ENCODE measurements at places on chromosomes 12 and 14.
A peak's percentile ranks its signal among the peaks of the same experiment; 100 is the strongest.

DNA sequence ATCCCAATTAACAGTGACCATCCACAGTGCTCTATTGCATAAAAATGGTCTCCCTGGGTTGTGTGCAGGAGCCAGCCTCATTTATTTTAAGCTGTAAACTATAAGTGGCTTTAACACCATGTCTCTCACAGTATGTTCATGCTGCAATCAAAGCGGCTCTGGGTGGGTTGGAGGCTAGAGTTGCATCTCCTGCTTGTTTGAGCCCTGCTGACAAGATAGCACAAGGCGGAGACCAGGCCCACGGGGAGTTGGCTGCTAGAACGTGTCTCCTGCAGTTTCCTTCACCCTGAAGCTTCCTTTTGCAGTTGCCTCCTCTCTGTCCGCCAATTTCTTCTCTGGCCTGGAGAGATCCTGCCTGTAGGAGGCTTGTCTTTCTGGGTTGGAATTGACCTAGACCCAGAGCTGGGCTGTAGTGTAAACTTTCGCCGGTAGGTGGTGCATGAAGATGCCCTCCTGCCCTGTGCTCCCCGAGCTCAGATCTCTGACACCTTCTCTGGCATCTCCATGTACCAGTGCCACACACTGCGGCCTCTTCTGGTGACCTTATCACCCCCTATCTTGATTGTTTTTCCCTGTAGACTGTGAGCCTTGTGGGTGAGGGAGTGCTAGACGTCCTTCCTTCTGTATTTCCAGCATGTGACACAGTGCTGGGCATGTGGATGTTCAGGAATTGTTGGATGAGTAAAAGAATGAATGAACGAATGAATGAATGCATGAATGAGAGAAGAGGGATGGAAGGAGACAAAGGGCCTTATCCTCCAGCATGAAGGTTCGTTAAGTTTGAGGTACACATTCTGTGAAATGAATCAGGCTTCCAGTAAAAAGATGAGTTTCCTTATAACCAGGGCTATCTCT is 10.4 kb downstream of the OTUB2 start:
- peak; percentile 78 for DNase-seq

GRCh38 chr14:64720131-64720576 is 15.9 kb downstream of the PLEKHG3 start:
- DNase-seq = no peak

GRCh38 chr12:6044082-6044481 is 80.4 kb downstream of the VWF start:
- no peak for DNase-seq

GRCh38 chr14:68230950-68231717 is 411.6 kb downstream of the RAD51B start:
- DNase-seq = no peak

DNA sequence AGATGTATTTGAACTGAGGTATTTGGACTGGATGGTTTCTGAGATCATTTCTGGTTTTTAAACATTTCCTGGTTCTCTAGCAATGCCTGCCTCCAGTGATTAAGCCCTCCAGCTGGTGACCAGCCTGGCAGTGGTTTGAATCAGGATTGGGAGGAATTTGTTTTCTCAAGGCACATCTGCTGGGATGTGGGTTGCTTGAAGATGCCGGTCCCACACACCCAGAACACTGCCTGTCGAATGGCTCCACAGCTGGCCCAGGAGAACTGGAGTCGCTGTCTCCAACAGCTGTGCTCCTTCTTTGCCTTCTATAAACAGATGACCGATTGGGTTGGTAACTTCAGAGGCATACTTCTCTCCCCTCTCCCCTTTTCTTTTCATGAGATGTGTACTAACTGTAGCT is 258.0 kb upstream of the DDHD1 start:
- DNase-seq = no peak

- no peak for DNase-seq
Observed at GRCh38 chr14:32366986-32367385, 37.9 kb downstream of the AKAP6 start.

- no peak for DNase-seq
Observed at GRCh38 chr14:58138031-58138713, 13.8 kb downstream of the ARMH4 start.

- no peak for DNase-seq
Observed at GRCh38 chr12:67804168-67804567, 155.6 kb downstream of the DYRK2 start.

- DNase-seq = no peak
Observed at GRCh38 chr14:92549859-92550230, 36.3 kb downstream of the RIN3 start.

DNA sequence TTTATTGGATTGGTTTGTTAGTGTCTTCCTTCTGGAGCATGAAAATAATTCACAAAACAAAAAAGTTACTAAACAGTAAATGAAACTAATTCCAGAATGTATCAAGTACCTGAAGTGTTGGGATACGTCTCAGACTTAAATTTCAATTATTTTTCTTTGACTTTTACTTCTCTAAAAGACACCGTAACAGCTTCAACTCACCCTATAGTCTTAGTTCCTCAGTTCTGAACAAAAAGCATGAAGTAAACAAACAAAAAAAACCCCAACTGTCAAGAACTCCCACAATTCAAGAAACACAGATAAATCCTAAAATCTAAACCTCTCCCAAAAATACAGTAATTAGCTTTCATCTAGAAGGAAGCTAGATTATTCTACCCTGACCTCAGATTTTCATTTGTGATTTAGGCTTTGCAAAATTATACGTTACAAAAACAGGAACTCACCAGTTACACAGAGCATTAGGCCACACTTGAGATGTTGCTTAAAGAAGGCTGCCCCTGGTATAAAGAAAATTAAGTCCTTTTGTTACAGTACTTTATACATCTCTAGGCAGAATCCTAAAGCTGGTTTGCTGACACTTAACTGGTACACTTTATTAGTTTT is 10.2 kb downstream of the HEATR5A start:
- no peak for DNase-seq

GRCh38 chr12:26612203-26612602 is 220.8 kb downstream of the ITPR2 start:
- DNase-seq = no peak

DNA sequence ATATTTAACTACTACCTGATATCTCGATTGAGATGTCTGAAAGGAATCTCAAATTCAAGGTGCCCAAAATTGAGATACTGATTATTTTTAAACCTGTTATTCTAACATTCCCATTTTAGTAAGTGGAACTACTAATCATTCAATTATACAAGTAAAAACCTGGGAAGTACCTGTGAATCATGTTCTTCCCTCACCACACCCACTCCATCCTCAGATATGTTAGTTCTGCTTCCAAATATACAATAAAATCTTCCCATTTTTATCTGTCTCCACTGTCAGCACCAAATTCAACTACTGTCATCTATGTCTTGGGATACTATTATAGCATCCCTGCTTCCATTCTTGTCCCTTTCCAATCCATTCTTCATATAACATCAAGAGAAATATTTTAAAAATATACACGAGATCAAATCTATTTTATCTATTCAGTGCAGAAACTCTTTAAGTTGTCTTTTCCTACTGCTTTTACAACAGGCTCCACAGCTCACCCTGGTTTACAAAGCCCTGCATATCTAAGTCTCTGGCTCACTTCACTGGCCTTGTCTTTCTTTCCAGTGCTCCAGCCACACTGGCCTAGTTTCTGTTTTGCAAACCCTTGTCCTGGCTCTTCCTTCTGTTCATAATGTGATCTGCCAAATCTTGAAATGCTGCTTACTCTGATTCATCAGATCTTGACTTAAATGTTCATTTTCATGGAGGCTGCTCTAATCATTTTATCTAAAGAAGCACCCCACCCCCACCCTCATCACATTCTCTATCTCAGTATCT is 122.3 kb downstream of the PTPRR start:
- DNase-seq = no peak

DNA sequence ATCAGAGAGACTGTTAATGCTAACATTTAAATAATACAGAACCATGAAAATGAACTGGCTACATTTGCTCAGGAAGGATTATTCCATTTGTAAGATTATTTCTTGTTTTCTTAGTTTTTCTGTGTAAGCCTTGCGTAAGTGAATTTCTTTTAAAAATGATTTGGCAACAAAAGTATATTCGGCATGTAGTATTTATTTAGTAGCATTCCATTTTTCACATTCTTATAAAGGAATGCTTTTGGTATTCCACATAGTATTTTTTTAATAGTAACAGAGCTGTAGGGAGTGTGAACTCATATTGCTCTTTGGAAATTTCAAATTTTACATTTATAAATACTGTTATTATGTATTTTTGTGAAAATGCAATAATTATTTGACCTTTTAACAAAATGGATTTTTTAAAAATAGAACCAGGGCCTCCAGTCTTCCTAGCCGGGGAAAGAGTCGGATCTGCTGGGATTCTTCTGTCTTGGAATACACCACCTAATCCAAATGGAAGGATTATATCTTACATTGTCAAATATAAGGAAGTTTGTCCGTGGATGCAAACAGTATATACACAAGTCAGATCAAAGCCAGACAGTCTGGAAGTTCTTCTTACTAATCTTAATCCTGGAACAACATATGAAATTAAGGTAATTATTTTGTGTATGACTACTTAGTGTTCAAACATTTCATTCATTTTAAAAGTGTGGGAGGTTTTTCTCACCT is 1.2 kb downstream of the PTPRQ start:
- no peak for DNase-seq

GRCh38 chr14:42353315-42353714 is 746.6 kb downstream of the LRFN5 start:
- DNase-seq = no peak

DNA sequence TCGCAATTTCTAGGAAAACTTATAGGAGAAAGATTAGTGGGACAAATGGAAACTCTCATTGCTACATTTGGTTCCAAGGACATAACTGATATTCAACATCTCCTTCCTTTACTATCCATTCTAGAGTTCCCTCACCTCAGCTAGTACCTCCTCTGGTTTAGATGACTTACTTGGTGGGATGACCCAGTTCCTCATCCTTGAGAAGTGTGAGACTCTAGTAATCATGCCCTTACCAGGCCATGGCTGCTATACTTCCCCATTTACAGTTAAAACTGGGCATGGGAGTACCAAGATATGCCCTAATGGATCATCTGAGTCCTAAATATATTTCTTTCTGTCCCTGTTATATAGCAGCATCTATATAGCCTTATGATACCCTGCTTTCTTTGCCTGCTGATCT is 58.1 kb downstream of the IFT81 start:
- DNase-seq = no peak

DNA sequence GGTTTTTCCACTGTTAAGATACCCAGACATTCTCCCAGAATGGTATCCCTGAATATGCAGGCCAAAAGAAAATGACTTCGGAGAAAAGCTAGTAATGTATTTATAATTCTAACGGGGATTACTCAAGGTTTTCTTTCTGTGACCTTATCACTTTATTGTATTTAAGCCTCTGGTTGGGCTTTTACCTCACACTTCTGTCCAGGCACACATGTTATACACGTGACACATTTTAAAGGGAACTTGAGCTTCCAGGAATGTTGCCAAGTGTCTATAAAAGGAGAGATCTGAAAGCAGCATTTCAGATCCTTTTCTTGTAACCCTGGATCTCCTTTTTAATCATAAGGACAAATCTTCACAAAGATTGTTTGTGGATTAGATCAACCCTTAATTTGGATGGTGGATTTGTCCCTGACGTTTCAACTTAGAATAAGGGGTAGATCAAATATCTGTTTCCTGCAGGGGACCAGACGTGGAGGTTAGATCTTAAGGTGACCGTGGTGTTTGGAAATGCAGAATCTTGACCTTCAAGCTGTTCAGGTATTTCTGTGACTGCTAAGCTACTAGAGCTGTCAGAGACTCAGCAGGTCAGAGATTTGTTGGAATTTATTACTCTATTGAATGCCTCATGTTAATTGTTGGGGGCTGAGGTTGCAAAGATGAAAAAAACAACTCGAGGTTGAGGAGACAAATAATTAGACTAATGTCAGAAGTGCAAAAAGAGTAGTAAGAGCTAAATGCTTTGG is 1.5 kb downstream of the CIPC start:
- no peak for DNase-seq

DNA sequence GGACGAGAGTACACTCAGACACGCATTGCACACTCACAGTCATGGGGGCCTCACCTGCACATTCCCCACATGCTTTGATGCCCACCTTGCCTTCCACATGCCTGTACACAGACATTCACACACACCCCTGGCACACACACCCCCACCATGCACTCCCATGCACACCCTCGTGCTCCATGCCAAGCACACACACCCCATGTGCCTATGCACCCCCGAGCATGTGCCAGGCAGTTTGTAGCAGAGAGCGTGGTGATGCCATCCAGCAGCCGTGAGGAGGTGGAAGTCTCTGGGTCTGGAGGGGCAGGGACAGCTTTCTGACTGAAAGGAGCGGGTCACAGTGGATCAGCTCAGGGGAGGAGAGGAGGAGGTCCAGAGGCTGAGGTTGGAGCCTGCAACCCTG is 10.7 kb upstream of the NXPH4 start:
- DNase-seq = no peak

GRCh38 chr14:97458255-97458654 is 661.1 kb downstream of the VRK1 start:
- no peak for DNase-seq

GRCh38 chr14:94748667-94749347 is 21.1 kb downstream of the GSC start:
- DNase-seq = no peak

- DNase-seq = no peak
Observed at GRCh38 chr14:96486705-96487104, 15.5 kb upstream of the PAPOLA start.

DNA sequence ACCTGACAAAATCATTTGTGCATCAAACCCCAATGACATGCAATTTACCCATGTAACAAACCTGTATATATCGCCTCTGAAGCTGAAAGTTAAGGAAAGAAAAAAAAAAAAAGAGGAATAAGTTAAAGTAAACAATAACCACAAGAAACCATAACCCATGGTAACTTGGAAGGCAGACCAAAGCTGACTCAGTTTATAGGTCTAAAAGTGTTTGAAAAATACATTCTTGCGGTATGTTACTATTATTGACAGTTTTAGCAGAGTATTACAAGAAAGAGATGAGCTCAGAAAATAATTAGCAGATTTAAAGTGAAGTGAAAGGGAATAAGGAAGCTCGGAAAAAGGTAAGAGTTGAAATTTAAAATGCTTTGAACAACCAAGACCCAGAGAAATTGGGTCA is 34.4 kb upstream of the MGAT4C start:
- no peak for DNase-seq

- DNase-seq = no peak
Observed at GRCh38 chr14:37142835-37143401, 29.5 kb downstream of the SLC25A21 start.

- DNase-seq = no peak
Observed at GRCh38 chr12:121534495-121535148, 46.2 kb downstream of the KDM2B start.

GRCh38 chr14:22549324-22549962 is 39.6 kb downstream of the DAD1 start:
- no peak for DNase-seq

DNA sequence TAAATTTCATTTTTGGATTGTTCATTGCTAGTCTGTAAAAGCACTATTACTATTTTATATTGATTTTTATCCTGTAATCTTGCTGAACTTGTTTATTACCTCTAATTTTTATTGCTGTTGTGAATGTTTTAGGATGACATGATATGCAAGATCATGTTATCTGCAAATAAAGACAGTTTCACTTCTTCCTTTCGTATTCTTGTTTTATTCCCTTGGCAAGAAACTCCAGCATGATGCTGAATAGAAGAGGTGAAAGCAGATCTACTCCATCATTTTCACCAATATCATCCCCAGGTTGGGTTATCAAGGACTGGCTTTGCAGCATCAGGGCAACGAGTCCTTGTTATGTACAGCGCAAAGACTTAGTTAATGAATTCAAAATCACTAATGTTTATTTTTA is 2.7 kb upstream of the CLECL1 start:
- no peak for DNase-seq

GRCh38 chr14:35124127-35124526 is 1.8 kb downstream of the PRORP start:
- DNase-seq = no peak

- no peak for DNase-seq
Observed at GRCh38 chr12:41967668-41968500, 176.8 kb downstream of the GXYLT1 start.
